ENCODE measurements at places on chromosomes 13 and 19.

GRCh38 chr13:100608906-100609305, 20.3 kb upstream of the GGACT start:
- DNase-seq = no peak

GRCh38 chr19:13920940-13921747, 15.1 kb downstream of the CC2D1A start:
- no peak for DNase-seq

GRCh38 chr19:17683078-17683477, 5.1 kb downstream of the UNC13A start:
- DNase-seq = no peak

- no peak for DNase-seq
Observed at GRCh38 chr13:25178070-25178469, 6.0 kb upstream of the AMER2 start.

- no peak for DNase-seq
Observed at GRCh38 chr13:89465366-89465765, 1794.2 kb downstream of the SLITRK5 start.

- DNase-seq = no peak
Observed at GRCh38 chr13:63864171-63864902, 2448.7 kb upstream of the PCDH20 start.

GRCh38 chr13:52665325-52665724, 12.7 kb downstream of the SUGT1 start:
- DNase-seq = no peak

DNA sequence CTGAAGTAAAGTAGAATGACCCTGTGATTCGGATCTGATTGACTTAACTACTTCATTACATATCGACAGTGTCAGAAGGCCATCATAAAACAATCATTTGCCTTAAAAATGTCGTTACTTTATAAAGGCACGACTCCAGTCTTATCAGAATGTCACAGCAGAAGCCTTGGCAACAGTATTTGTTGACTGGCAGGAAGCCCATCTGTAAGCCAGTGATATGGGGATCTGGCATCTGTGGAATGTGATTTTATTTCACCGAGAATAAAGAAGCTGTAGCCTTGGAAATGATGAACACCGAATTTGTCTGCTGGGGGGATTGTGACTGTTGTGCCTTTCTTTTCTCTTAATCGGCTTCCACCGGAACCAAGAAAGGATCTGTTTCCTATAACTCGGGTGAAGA, 362.5 kb downstream of the TDRD3 start:
- DNase-seq = no peak

DNA sequence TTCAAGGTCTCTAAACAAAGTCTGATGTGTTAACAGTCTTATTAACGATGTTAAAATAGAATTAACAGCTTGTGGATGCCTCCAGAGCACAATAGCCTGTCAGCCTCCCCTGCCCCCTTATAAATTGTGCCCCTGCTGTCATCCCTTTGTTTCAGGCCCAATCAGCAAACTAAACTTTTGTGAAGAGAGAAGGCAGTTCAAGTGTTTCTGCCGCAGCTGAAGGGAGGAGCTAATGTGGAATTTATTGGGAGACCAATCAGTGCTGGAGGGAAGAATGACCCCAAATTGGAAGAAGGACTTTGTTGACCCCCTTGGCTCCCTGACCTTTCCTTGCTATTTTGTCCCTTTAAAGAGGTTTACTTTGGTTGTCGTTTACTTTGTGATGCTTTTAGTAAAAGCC, 160.5 kb downstream of the TM9SF2 start:
- no peak for DNase-seq

DNA sequence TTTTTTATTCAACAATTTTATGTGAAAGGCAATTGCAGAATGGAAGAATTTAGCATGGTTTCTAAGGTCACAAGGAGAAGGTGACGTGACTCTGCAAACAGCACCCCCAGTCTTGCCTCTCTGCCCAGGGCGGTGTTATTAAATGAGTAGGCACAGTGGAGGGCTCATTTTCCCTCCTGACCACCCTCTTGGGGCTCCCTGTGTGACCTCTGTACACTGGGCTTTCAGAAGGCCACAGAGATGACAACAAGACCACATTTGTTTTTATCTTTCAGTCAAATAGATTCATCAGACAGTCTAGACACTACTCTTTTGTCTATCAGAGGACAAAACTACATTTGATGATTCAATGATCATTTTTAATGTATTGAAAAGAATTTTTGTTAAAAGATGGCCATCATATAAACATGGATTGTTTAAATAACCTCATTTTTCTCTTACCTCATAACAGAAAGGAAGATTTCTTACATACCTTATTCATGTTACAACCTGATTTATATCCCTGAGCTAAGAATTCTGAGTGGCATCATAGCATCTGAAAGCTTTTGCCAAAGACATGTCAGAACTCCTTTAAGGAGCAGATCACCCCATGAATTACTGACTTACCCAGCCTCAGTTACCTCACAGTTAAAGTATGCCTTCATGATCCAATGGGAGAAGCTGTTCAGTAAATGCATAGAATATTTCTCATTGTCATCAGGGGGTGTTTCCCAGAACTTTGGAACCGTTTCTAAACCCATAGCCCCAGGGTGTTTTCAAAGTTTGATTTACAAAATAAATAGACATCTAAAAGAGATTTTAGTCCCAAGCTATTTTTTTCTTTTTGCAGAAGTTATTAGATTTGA, 184.0 kb upstream of the RFC3 start:
- DNase-seq = no peak

- peak; percentile 30 for DNase-seq
Observed at GRCh38 chr19:6476155-6476895, 5.3 kb downstream of the DENND1C start.

- no peak for DNase-seq
Observed at GRCh38 chr19:45124021-45124420, 31.0 kb downstream of the PPP1R37 start.

DNA sequence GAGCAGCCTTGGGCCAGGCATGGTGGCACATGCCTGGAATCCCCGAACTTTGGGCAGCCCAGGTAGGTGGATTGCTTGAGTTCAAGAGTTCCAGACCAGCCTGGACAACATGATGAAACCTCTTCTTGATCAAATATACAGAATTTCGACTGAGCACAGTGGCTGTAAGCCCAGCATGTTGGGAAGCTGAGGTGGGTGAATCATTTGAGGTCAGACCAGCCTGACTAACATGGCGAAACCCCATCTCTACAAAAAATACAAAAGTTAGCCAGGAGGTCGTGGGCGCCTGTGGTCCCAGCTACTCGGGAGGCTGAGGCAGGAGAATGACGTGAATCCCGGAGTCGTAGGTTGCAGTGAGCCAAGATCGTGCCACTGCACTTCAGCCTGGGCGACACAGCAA, 8.0 kb upstream of the NLRP7 start:
- no peak for DNase-seq

GRCh38 chr13:36163809-36164308, 32.7 kb upstream of the DCLK1 start:
- no peak for DNase-seq

DNA sequence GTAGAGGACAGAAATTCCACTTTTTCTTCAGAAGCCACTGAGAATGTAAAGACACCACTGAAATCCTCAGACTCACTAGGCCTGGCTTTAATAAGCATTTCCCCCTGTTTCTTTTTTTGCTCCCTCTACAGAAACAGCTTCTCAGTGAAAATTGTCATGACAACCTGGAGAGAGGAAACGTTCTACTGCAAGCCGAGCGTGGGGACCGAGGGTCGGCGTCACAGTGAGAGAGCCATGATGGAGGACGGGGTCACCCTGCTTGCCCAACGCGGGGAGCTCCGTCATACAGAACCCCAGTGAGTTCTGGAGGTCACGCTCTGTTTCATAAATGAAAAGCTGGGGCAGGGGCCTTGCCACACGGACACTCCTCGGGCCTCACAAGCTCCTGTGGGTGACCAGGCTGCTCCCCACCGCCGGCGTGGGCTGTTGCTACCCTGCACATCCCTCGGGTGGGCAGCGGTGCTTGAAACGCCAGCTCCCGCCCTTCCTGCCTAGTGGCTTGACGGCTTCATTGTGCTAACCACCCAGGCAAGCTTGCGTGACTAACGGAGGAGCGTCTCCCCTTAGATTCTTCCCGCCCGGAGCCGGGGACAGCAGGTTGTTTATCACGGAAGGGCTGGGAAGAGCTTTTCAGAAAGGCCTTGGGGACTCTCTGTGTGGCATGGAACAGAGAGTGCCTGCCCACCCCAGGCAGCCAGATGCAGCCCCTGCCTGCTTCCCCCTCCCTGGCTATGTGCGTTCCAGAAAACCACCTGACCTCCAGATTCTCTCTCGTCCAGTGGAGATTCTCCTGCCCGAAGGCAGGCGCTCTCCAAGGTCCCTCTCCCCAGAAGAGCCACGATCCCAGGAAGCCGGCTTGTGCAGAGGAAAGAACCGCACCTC, 153.6 kb downstream of the KATNAL1 start:
- DNase-seq = no peak

DNA sequence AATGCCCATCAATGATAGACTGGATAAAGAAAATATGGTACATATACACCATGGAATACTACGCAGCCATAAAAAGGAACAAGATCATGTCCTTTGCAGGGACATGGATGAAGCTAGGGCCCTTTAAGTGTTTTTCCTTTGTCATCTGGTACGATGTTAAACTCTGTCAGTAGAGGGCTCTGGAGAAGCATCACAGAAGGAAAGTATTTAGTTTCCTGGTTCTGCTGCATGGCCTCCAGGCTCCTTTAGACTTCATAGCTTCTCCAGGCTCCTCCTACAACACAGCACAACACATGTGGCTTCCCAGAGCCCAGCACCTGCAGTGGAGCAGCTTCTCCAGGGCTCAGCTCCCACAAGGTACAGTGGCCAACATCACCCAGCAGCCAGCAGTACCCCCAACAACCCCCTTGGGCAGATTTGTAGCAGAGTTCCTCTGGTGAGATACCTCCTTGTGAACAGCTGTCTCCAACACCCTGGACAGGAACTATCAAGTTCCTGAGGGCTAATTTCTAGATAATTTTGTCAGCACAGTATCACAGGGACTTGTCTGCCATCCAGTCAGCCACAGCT, 63.4 kb downstream of the KCTD12 start:
- DNase-seq = no peak

GRCh38 chr13:26847281-26847680, 86.7 kb upstream of the GPR12 start:
- no peak for DNase-seq

DNA sequence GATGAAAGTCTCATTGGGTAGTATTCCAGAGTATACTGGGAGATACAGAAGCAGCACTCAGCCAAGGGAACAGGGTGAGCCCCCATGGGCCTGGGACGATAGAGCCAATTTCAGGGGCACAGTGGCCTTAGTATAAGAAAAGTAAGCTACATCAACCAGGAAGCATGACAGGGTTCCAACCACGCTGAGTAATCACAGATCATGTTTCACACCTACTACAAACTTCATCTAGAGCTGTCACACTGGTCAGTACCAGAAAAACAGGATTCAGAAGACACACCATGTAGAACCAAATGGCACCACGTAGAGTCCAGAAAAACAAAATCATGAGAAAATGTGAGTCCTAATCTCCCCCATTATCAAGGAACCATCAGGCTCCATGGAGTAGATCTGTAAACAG, 1292.4 kb upstream of the MIR17HG start:
- DNase-seq = no peak

GRCh38 chr19:40410030-40410389, 3.2 kb downstream of the PRX start:
- no peak for DNase-seq

GRCh38 chr19:33486936-33487811, 34.4 kb downstream of the PEPD start:
- no peak for DNase-seq

DNA sequence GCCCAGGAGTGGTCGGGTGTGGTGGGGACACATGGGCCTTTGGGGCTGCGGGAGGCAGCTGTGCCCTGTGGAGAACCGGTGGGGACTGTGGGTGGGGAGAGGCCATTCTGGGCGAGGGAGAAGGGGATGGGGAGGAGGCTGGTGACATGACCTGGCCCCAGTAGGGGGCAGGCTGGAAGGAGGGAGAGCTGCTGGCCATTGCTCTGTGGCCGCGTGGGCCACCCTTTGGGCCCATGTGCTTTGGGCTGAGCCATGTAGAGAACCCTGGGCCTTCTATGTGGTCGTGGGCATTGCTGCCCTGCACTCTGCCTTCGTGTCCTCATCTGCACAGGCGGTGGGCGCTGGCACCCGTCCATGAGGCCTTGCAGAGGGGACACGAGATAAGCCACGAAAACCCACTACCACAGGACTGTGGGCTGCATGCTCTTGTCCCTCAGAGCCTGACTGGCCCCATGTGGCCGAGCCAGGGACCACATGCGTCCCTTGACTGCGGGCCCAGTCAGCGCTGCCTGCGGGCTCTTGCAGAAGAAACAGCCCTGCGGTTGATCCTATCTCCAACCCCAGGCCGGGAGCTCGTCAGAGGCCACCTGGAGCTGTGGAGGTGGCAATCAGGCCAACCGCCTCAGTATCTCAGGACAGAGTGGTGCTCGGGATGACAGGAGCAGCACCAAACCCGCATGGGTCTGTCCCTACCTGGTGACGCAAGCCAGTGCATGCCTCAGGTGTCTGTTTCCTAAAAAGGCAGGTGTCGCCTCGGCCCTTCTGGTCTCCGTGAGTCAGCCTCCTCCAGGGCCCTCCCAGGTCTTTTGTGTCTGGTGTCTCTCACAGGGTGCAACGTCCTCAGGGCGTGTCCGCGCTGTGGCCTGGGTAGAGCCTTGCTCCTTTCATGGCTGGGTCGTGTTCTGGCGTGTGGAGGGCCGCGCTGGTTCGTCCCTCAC, 14.3 kb downstream of the FZR1 start:
- DNase-seq = no peak

DNA sequence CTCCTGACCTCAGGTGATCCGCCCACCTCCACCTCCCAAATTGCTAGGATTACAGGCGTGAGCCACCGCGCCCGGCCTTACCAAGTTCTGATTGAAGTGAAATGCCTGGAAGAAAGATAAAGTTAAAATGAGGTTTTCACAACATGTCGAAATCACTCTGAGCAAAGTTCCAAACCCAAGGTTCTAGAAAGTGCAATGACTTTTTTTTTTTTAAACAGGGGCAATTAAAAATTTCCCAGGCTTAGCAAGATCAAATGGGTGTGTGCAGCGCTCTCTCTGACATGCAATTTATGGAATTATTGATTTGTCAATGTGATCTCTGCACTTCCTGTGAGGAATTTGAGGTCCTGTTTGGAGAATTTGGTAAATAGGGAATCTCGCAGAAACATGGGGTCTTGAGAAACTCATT, 12.8 kb upstream of the MAP2K2 start:
- no peak for DNase-seq

GRCh38 chr19:28710278-28710677, 502.7 kb downstream of the UQCRFS1 start:
- DNase-seq = no peak

DNA sequence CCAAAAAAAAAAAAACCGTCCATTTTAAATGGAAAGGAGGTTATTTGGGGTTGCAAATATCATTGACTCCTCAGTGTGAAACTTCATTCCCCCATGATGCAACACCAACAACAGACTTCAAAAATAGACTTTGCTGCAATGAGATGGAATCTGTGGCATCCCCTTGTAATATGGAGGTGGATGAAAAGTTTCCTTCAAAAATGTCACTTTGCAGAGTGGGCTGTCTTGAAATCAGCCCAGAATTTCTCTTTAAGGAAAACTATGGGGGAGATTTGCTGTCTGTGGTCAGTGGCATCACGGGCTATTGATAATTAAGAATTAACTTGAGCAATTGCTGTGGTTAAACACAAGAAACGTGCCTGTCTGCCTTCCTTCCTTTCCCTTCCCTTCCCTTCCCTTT, 1.5 kb downstream of the GPR18 start:
- no peak for DNase-seq
